ENCODE measurements at places on chromosomes 12 and 14.

- DNase-seq, result no peak
These were observed 448.2 kb upstream of the TBX3 start for GRCh38 chr12:115132145-115132544.

- no peak for DNase-seq
These were observed 47.8 kb downstream of the SLC15A5 start for GRCh38 chr12:16229676-16230075.

GRCh38 chr12:93145086-93145485 lies 216.0 kb upstream of the EEA1 start:
- DNase-seq, result no peak

- no peak for DNase-seq
These were observed 105.0 kb downstream of the TNFAIP2 start for GRCh38 chr14:103228076-103228806.

DNA sequence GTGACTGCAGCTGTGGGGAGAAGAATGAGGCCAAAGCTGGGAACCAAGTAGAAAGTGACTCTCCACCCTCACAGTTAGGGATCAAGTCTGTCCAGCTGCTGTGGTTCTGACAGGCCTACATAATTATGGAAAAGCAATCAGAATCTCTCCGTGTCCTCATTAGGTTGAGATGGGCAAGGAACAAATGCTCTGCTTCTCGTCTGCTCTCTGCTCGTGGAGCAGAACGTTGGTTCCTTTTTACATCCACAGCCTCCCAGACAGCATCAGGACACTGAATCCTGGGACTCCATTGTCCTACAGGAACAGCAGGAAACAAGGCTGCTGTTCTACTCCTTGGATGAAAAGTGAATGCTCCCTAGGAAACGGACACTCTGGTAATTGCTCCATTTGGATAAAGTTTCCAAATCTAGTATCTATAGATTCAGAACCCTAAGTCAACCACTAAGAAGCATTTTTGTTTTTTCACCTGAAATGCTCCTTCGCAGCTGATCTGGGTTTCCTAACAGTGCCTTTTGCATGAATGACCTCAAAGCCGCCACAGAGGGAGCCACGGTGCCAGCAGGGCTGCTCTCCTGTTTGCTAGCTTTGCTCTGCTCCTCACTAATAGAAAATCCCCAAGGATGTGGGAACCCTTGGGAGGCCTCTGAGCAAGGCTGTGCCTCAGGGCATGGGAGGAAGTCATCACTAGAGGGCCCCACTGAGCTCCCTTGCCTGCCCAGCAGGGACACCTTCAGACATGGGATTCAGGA lies 102.0 kb downstream of the EGLN3 start:
- DNase-seq, result peak; percentile 63

- DNase-seq, result no peak
These were observed 50.3 kb downstream of the MAP1LC3B2 start for GRCh38 chr12:116609319-116610114.

- no peak for DNase-seq
These were observed 909.4 kb upstream of the LRFN5 start for GRCh38 chr14:40697231-40697630.

GRCh38 chr12:103947871-103948555 lies 17.7 kb upstream of the TDG start:
- no peak for DNase-seq

DNA sequence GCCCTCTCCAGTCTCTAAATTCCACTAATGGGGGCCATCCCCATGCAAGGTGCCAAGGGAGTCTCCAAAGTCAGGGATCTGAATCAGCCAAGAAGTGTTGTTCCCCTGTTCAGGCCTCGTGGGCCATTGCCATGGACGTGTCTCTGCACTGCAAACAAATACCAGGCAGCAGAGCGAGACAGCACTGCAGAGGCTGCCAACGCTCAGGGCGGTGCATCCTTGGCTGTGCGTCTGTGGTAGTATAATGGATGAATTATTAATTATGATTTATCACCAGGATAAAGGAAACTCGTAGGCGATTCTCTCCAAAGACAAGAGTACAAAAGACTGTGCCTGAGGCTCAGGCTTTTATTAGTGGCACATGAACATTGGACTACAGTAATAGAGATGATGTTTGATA lies 122.3 kb upstream of the NTF3 start:
- DNase-seq, result no peak
